Activated CD4-positive, alpha-beta T cell treated with anti-CD3 and anti-CD28 coated beads for 24 hours (primary cell): ENCODE measurements at places on chromosomes 11 and 22.

DNA sequence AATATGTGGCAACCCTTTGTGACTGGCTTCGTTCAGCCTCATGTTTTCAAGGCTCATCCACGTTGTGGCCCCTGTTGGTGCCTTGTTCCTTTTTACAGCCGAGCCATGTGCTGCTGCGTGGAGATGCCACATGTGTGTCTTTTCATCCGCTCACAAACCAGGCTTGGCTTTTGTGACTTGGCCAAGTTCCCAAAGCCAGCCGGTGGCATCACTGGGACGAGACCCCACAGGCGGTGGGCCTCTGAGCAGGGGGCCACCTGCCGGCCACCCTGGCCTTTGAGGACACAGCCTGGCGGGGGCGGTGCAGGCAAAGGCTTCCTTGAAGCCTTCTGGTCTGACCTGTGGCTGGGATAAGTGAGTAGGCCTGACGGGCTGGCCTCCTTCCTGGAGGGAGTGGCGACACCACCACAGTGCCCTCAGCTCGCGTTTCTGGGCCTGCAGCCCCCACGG, 10.5 kb downstream of the GRK2 start:
- no peak for DNase-seq

GRCh38 chr11:7444091-7444981, 41.0 kb upstream of the OLFML1 start:
- no peak for DNase-seq

DNA sequence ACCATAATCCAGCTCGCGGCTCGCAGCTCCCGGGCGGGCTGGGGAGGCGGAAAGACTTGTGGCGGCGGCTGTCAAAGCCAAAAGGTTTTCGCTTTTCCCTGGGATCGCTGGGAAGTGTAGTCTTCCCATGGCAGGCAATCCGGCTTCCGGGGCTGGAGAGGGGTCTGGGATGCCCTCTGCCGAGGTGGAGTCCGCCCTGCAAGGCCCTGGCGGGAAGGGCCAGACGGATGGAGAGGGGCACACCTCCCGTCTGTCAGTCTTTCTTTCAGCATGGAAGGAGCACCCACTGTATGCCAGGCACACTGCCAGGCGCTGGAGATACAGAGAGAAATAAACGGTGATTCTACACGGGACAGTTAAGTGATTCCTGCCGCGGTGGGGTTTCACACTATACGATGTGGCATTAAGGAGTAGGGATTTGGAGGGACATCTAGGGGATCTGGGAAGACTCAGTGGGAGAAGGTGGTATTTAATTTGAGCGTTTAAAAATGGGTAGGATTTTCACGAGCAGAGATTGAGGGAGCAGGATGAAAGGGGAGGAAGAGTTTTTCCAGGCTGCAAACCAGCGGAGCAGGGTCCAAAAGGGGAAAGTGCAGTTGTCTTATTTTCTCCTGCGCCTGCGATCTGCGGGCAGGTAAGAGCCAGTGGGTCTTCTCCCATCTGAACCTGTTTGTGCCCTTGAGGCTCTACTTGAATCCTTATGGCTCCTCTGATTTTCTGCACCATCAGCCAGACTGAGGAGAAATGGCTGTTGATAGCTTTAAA, at the start of gene BACE1:
BACE1 (minus strand) TSS at position 60 of the 765 bp plus-strand sequence. CDS start 461 bp downstream, outside the sequence.
- no peak for DNase-seq

GRCh38 chr22:17552737-17553136, 10.6 kb upstream of the SLC25A18 start:
- no peak for DNase-seq

DNA sequence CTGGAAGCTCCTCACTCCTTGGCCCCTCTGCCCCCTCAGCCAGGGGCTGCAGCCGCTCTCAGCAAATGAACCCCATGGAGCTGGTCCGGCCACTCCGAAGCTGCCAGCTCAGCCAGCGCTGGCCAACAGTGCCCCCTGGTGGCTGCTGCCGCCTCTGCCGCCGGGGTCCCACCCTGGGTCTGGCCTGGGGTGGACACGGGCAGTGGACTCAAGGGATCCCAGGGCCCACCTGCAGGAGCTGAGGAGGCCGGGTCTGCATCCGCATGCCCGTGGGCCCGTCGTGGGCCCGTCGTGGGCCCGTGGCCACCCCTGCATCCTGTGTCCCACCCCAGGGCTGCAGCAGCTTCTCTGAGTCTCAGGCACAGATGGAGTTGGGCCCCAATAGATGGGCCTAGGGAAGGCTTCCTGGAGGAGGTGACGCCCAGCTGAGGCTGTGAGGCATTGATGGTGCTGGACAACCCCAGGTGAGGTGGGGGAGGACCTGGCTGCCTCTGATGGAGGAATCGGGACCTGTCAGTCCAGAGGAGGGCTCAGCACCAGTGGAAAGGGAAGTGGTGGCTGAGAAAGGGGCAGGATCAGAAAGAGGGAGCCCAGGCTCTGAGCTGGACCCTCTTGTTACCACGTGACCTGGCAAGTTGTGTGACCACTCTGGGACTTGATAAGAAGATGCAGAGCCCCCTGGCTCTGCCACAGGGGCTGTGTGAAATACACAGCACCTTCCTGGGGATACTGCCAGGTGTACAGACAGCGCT, 522.3 kb downstream of the BRD1 start:
- DNase-seq, result peak; percentile 48

- DNase-seq, result no peak
These were observed 96.2 kb downstream of the RASSF10 start for GRCh38 chr11:13105237-13105844.

- no peak for DNase-seq
These were observed 16.8 kb upstream of the MUC6 start for GRCh38 chr11:1053121-1053901.

DNA sequence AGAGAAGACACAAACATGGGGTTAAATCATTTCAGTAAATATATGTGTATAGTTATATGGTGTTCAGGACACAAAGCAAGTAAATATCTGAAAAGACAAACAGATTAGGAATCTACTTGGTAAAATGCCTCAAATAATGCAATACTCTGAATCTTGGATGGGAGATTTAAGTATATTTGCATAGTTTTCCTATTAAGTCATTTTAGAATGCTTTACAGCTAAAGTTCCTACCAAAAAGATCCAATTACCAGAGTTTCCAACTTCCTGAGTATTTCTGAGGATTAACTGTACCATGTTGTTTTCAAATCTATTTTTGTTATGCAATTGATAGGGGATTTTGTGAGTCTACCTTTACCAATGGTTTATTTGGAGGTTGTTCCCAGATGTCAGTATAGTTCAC, 424.4 kb upstream of the CCDC179 start:
- no peak for DNase-seq

DNA sequence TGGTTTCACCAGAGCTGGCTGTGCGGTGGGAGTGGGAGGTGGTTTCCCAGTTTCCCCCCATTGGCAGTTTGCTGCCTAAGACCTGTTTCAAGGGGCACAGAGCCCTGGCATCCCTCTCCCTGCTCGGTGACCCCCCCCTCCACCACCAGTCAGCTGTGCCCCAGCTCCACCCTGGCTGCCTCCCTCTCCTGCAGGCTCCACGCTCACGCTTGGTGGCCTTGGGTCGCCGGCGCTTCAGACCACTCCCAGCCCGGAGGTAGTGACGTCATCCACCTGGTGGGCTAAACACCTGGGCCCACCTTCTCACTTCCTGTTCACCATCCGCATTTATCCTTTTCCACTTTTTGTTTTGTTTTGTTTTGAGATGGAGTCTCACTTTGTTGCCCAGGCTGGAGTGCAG, 7.8 kb downstream of the GAL start:
- DNase-seq, result no peak
